ENCODE measurements at places on chromosomes 5 and 9.

DNA sequence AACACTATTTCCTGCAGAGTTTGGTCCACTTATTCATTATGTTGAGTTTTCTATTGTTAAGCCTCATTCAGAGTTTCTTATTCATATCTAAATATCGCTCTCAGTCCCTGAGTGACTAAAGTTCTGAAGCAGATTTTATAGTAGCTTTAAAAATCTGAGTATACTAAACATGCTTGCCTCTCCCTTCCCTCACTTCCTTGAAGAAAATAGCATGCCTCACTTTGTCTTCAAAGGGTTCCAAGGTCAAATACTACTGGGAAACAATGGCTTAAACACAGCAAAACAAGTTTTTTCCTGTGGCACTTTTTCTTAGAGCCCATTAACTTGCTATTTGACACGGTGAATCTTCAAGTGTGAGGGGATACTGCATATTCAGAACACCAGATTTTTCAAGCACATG, 41.1 kb upstream of the DAB2 start:
- DNase-seq, result no peak

DNA sequence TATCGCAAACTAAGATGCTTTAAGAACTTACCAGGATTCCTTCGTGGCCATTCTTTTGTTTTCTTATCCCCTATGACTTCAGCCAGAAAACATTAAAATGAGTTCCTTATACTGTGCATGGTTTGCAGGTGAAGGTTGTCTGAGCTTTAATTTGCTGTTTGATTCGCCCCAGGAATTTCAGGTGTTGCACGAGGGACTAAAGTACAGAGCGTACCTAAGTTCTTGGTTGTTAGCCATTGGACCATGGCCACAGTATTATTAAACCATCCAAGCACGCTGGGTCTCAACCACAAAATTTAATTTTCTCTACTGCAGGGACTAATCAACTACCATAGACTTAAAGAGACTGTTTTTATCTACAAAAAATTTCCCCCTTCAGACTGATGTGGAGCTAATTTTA, 208.4 kb upstream of the MPDZ start:
- no peak for DNase-seq

GRCh38 chr9:70455993-70456704, 41.7 kb upstream of the KLF9 start:
- DNase-seq, result no peak

DNA sequence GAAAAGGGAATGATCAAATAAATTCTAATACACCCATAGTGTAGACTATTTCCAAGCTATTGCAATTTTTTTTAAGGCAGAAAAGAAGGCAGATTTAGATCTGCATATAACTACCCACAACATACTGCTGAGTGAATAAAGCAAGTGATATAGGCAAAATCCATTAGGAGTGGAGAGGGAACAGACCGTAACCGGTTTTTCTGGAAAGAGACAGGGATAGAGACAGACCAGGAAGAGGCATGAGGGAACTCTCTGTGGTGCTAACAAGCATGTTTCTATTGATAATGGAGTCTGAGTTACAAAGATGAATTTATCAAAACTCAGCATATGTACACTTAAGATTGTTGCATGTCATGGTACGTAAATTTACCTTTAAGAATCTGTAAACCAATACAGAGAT, 14.5 kb downstream of the ZDHHC21 start:
- DNase-seq, result no peak

DNA sequence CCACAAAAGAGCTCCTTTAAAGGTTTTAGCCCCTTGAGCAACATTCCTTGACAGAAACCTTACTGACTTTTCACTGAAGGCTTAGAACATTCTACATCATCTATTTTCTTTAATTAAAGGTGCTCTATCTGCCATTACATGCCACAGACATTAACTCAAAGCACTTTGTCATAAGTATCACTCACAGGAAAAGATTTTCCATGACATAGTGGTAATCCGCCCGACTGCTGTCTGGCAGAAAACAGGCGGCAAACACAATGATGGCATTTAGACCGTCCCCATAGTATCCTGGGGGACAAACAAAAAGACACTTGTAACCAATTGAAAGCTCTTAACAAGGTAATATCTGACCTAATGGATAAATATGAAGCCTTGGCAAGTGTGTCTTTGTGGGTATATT, 126.2 kb upstream of the PCA3 start:
- no peak for DNase-seq

- DNase-seq, result no peak
These were observed 31.6 kb upstream of the STK32A start for GRCh38 chr5:147203213-147203612.

DNA sequence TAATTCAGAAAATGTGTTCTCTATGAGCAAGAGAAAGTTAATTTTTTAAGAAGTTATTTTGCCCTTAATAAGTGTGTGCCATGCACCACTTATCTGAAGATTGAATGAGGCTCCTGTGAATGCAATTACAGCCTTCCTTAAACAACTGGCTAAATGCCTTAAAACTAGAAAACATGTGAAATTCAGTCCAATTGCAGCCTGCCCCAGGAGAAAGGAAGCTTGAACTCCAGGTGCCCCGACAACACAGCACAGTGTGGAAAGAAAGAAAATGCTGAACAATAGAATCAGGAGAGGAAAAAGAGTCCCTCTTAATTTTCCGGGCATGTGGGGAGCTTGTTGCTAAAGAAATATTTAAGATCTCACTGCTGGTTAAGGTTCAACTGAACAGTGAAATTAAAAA, 8.8 kb downstream of the LHFPL2 start:
- no peak for DNase-seq

DNA sequence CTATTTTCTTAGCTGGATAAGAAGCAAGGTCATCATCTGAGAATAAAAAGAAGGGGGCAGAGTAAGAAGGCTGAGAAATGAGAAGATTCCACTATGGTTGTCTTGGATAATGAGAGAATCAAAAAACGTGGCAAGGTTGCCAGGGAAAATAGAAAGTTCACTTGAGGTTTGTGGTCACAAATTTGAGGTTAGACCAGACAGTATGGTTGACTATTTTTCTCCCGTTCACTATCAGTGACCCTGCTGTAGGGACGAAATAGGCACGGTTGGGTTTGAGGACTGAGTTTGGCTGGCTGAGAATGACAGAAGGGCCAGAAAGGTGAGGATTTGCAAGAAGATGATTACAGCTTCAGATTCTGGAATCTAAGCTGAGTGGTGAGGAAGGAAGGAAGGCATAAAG, 266.0 kb upstream of the ZNF462 start:
- no peak for DNase-seq

GRCh38 chr5:35096216-35096615, 48.5 kb upstream of the AGXT2 start:
- no peak for DNase-seq

DNA sequence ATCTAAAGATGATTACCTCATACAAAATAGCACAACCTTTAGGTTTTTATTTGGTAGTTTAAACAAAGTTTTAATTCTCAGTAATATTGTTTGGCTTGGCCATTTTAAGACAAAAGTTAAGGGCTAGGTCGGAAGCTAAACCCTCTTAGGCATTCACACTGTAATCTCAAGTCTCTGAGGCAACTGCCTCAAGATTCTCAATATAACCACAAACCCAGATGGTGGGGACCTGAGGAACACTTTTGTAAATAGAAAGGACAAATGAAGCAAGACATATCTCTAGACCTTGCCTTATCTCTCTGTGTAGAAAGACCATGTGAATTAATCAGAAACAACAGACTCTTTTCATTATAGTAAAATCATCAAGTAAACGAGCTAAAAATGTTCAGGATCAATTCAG, 500.2 kb upstream of the CDH6 start:
- no peak for DNase-seq

DNA sequence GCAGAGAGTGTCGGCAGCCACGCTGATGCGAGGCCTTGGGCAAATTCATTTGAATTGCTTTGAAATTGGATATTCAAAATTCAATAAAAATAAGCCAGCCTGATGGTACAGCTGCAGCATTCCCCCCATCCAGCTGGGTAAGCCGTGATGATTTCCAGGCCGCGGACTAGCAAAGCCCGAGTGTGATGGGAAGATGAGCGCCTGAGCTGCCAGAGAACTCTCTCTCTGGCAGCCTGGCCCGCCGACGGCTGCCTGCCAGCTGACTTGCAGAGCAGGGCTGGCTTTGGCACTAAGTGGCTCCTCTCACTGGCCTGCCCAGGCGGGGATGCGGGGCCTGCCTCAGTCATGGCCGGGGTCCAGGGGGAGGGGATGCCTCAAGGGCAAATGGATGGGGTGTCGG, 268.3 kb upstream of the WWC1 start:
- no peak for DNase-seq

DNA sequence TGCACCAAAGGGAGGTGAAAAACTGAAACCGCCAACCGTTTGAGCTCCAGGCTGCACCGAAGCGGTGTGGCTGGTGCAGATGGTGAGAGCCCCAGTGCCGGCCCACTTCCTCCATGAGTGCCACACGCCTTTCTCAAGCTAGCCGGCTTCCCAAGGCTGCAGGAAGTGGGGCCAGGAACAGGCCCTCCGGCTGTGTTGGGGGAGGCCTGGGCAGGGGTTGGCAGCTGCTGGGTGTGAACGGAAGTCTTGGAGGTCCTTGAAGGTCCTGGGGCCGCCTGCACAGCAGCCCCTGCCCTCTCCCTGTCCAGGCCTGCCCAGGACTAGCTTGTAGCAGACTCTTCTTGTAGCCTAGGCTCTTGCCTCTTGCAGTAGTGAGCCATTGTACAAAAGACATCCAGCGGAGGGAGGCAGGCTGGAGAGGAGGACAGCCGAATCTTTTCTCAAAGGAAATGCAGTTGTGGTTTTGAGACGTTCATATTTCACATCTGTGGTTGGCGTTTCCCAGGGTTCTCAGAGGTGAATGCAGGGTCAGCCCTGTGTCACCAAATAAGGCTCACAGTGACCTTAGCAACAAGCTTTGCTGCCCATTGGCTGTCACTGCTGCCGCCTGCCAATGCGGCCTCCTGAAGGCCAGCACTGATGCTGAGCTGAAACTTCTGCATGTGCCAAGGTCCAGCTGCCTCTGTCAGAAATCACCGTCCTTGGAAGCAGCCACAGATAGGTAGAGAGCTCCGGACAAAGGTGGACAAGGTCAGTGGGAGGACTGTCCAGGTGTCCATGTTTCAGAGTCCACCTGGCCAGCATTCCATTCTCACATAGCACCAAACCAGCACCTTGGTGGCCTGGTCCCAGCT, 23.9 kb downstream of the IRF1 start:
- DNase-seq, result no peak

DNA sequence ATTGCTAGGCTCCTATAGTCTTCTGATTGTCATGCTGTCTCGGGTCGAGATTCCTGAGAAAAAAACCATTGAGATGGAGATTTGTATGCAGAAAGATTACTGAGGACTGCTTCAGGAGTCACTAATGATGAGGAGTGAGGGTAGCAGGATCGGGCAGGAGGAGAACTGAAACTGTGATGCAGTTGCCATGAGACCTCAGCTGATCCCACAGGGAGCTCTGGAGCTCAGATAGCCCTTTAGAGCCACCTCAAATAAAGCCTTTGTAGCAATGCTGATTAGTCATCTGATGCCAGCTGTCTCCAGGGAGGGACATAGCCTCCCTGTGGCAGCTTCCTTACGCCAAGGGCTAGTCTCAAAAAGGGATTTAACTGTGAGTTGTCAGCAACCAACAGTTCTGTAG, 256.9 kb downstream of the DMAC1 start:
- no peak for DNase-seq

- DNase-seq, result no peak
These were observed 398.3 kb upstream of the EDIL3 start for GRCh38 chr5:84783003-84783402.

DNA sequence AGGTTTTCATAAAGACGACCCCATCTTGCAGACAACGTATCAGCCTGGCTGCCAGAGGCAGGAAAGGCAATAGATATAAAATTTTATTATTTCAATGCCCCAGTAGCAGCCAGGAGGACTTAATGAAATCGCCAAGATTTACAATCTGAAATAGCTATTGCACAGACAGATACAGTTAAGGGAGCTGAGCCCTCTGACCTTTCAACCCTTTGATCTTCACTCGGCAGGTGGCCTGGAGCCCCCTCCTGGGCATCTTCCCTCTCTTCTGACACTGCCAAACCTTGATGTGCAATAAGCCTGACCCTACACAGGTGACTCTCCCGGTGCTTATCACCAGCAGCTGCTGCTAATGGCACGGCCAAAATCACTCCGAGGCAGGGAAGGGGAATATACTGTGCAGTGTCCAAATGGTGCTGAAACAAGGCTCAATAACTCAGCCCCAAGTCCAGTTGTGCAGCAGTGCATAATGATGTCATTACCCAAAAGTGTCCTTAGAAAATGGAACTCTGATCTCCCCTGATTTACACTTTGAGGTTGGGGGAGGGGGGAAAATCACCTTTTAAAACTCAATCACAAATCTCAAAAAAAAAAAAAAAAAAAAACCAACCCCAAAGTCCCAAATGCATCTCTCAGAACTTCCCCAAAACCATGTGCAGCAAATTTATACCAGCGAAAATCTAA, 242.0 kb downstream of the CRB2 start:
- no peak for DNase-seq

DNA sequence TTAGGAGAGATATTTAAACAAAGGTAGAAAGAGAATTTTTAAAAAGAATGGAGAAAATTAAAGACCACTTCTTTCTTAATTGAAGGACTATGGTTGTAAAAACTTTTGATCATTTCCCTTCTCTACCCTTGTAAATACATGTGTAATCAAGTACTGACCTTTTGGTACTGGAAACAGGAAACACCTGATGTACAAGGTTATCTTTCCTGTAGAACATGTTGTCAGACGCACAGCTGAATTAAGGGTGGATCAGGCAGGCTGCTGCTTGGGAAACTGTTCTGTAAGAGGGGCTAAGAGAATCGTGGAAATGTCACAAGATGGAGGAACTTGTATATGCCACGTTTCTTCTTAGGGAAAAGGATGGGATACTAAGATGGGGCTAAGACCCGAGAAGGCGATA, 341.6 kb downstream of the ZNF608 start:
- DNase-seq, result no peak

DNA sequence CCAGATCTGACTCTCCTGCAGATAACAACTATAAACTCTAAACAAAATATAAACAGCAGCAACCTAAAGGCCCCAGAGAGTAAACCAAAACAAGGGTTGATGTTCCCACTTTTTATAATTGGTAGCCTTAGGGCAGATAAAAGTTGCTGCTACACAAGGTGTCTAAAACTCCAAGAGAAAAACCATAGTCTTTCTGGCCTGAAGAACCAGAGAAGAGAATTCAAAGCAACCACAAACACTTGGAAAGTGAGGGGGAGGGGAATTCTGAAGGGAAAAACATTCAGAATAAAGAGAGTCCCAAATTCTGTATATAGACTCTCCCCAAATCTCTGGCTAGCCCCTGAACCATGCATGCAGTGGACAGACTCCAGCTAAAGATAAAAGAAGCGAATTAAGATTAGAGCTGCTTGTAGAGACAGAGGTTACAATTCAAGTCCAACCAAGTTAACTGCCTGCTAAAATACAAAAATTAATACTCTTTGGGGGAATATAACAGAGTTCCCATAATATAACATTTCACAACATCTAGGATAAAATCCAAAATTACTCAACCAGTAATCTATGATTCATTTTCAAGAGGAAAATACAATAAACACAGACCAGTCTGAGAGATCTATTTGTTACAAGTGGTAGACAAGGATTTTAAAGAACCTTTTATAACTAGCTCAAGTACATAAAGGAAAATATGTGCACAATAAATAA, 37.5 kb upstream of the RGMB start:
- no peak for DNase-seq

- no peak for DNase-seq
These were observed 8.5 kb downstream of the POLR3G start for GRCh38 chr5:90483206-90483605.

GRCh38 chr5:169412831-169413230, 111.9 kb upstream of the SLIT3 start:
- no peak for DNase-seq

GRCh38 chr9:124271660-124272059, 13.9 kb downstream of the NEK6 start:
- no peak for DNase-seq

- DNase-seq, result no peak
These were observed 18.1 kb upstream of the GPX3 start for GRCh38 chr5:151002250-151002649.

Measured in stimulated activated CD4-positive, alpha-beta T cell treated with anti-CD3 and anti-CD28 coated beads, Interleukin-1b, Interleukin-23, amount 100 ng/mL, for 1 hour (primary cell).